ENCODE measurements at places on chromosomes 3 and 15.

- DNase-seq: no peak
Observed at GRCh38 chr15:57427367-57427821, 51.1 kb downstream of the CGNL1 start.

DNA sequence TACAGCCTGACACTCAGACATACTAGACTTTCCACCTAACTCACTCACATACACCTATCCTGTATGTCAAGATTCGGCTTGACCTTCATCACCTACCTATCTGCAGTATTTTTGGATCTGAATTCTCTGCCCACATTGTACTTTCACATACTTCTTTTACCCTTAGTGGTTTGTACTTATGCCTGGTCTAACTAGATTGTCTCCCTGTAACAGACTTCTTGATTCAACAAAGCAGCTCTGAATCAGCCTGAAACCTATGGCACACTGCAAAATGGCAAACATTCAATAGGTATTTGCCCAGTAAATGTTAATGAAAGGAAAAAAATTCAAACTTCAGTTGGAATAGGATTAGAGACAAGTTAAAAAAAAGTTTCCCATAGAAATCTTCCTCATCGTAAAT, 106.5 kb downstream of the UBE3A start:
- DNase-seq: no peak

DNA sequence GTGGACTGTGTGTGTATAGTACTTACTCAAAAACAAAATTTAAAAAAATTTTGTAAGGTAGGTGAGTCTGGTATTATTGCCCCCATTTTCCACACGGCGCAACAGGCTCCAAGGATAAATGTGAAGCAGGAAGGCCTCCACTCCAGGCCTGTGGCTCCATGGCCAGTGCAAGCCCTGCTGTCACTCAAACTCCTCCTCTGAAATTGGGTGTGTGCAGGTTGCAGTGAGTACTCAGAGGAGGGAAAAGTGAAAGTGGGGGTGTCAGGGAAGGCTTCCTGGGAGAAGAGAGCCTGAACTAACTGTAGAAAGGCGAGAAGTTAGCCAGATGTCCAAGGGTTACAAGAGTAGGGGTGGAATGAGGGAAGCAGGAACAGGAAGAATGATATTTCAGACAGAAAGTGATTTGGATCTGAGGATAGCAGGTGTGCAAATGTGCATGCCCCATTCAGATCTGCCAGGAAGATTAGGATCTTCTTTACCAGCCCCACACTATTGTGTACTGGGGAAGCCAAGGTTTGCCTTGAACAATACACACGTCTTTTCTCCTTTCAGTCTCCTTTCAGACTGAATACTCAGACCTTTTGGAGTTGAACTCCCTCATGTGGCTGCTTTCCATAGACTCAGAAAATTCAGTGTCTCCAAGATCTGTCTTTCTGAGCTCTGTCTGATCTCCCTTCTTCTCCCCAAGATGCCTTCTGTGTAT, 48.7 kb upstream of the RYK start:
- DNase-seq: no peak

GRCh38 chr3:189631409-189631808, 220 bp downstream of the TP63 start:
- DNase-seq: no peak

- DNase-seq: no peak
Observed at GRCh38 chr3:11671648-11672100, 28.0 kb upstream of the VGLL4 start.

DNA sequence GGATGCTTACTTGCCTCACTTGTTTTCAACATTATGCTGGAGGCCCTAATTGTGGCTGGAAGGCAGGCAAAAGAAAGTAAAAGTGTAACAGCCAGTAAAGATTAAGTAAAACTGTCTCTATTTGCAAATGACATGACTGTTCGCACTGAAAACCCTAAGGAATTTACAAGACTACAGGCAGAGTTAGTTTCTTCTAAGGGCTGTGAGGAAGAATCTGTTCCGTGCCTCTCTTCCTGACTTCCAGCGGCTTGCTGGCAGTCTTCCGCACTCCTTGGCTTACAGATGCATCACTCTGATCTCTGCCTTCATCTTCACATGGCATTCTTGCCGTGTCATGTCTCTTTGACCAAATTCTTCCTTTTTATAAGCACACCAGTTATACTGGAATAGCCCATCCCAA, 86.1 kb downstream of the DLG1 start:
- DNase-seq: no peak

GRCh38 chr15:42604894-42605744, 29.7 kb downstream of the STARD9 start:
- no peak for DNase-seq

DNA sequence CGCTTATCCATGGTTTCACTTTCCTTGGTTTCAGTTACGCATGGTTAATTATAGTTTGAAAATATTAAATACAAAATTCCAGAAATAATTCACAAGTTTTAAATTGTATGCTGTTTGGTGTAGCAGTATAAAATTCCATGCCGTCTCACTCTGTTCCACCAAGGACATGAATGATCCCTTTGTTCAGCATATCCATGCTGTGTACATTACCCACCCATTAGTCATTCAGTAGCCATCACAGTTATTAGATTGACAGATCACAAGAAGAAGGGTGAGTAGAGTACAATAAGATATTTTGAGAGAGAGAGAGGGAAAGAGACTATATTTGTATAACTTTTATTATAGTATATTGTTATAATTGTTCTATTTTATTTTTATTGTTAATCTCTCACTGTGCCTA, 535.5 kb downstream of the SQOR start:
- no peak for DNase-seq

DNA sequence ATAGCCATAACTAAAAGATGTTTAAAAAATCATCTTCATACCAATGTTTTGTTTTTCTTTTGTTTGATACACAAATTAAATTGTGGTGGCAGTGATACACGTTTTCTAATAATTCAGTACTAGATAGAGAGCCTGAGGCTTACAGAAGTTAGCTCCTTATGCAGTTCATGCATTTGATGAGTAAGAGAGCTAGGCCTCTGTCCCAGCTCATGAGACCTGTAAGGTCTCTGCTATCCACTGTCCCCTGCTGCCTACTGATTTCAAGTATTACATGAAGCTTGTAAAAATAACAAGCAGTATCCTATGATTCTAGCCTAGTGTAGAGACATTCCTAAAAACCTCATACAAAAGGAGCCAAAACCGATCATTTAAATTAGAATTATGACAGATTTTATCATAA, 144.5 kb downstream of the MBNL1 start:
- DNase-seq: no peak

DNA sequence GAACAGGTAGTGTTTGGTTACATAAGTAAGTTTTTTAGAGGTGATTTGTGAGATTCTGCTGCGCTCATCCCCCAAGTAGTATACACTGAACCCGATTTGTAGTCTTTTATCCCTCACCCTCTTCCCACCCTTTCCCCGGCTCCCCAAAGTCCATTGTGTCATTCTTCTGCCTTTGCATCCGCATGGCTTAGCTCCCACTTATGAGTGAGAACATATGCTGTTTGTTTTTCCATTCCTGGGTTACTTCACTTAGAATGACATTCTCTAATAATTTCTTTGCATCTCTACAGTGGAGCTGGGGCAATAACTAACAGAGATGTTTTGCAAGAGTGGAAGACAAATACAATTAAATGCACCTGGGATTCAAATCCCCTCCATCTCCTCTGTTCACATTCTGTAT, 93.2 kb downstream of the TP63 start:
- DNase-seq: no peak

DNA sequence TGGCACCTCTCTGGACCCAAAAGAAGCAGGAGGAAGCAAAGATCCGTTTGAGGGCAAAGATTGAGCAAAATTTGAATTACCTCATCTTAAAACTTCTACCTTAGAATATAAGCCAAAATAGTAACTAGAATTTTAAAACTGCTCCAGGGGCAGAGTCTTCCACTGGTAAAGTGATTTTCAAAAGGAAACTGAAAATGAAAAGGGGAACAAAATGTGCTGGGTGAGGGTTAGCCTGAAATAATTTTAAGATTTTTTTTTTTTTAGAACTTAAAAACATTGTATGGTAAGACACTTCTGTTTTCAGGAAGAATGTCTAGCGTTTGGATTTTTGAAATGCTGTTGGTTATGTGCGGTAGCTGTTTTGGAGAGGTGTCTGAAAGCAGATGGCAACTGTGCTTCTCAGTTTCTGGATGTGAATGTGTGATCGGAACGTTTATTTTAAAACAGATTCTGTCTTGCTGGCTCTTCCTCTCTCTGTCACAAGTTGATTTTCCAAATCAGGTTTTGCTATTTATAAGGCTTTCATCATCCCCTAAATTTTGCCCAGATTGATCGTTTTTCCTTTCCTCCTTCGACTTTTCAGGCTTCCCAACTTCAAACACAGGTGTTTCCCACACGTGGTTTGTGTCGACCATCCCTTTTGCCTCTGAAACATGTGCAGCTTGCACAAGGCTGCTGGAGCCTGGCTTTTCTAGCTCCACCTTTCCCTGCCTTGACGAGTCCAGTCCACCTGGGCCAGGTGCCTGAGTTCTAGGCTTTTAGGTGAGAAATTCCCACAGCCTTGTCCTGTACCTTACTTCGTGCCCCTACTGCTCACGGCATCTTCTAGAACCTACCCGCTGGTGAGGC, 3.3 kb downstream of the LRRK1 start:
- DNase-seq: no peak

DNA sequence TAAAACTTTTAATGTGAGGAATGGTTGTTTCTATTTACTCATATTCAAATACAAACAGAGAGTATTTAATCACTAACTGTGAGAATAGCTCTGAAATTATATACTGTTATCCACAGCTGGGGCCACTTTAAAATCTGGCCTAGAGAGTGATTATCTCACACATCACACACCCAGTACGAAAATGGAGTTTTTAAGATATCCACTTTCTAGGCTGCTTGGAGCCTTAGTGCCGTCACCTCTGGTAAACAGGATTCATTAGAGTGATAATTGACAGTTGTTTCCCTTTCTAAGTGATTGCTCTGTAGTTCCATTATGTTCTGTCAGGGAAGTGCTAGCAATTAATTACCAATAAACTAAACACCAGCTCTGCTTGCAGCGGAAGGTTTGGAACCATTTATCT, 942.4 kb downstream of the FHIT start:
- DNase-seq: no peak

GRCh38 chr15:45551676-45552075, 29.1 kb upstream of the SLC30A4 start:
- DNase-seq: no peak

- DNase-seq: no peak
Observed at GRCh38 chr3:66211779-66212178, 9.0 kb upstream of the SLC25A26 start.

DNA sequence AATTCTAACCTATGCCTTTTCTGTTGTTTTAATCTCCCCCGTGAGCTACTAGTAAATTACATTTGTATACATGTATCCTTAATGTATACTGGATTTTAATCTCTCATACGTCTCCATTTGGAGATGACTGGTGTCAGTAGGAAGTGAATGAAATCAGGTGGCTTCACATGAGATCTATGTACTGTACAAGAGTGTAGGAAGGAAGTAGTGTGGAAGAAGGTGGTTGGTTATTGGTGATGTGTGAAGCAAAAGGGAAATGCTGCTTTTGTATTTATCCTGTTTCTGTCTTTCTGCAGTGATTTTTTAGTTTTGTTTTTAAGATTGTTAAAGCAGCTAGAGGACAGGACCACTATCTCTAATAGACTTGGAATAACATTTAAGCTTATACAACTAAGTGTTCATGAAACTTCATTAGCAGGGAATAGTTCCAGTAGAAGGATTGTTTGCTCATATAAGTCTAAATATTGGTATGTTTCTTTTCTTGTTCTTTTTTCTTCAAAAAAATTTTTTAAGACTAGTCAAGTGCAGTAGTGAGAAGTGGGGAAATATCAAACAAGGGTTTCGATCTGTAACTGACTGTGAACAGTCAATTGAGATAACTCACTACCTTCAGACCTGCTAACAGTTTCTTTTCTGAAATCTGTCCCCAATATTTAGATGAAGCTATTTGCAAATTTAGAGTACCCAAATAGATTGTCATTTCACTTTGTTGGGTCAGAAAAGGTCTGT, 15.3 kb downstream of the SNX1 start:
- no peak for DNase-seq

DNA sequence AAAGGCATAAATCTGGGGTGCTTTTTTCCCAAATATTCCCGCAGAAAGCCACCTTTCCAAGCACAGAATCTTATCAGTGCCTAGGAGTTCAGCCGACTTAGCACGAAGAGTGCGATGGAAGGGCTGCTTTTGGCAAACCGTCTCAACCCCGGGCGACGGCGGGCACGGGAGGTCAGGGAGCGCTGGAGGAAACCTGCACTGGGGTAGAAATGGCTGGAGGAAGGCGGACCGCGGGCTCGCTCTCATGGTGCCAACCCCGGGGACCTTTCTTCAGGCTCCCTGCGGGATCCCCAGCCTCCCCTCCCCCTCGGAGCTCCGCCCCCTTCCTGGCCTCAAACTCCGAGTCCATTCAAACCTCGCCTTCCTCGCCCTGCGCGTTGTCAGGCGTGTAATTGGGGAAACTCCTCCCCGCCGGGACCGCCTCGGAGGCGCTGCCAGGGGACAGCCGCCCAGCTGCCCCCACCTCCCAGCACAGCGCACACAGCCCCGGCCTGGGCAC, at the start of gene GABRG3:
TSS of gene GABRG3 (plus strand) at position 470 of the 499 bp plus-strand sequence.
- DNase-seq: no peak

DNA sequence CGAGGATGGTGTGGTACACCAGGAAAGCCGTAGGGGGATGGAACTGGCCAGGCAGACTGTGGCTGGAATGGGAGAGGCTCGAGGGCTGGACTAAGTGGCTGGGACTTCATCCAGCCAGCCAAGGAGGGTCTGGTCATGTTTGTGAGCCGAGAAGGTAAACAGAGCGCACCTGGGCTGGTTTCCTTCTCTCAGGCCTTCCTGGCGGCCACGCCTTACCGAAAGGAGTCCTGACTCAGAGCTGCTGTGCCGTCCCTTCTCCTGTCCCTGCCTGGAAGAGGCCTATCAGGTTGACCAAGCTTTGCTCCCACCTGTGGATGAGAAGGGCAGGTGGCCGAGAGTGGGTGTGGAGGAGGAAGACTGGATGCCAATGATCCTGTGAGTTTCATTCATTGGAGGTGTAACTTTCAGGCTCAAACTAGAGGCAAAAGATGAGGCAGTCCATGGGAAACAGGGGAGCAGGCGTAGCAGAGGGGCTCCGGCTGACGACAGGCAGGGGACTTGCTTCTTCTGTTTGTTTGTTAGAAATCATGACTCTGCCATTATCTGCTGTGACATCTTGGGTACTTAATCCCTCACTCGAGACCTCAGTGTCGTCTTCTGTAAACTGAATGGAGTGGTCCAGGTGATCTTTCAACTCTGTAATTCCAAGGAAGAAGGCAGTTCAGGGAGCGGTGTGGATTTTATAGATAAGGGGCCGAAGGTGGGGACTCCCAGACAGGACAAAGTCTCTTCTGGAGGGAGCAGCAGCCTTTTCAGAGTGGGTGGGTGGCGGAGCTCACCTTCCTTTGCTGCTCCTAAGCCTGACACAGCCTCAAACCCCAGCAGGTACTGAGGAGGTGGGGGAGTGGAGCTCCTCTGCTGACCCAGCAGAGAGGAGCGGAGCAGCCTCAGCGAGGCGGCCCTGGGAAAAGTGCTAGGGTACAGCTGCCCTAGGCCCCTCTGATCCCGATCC, 71.8 kb upstream of the GATM start:
- no peak for DNase-seq

DNA sequence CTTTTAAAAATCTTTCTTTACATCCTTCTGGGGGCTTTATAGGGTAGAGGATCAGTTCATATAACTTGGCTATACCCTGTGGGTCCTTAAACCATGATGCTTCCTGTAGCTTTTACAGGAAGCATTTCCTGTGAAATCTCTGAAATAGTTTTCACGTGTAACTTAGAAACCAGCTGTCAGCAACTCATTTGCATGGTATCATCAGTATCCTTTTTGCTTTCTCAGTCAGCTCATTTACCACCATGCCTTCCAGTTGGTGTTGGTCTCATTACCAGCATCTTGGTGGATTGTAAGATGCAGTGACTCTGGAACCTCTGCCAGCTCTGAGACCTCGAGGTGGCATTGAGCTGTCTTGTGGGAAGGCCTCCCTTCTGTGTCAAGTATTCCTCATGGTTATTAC, 96.7 kb upstream of the MYZAP start:
- no peak for DNase-seq
